T-helper 1 cell (primary cell): ENCODE measurements at places on chromosomes 12 and 14.

- DNase-seq = no peak
Observed at GRCh38 chr12:48198672-48198971, 4.5 kb downstream of the OR10AD1 start.

DNA sequence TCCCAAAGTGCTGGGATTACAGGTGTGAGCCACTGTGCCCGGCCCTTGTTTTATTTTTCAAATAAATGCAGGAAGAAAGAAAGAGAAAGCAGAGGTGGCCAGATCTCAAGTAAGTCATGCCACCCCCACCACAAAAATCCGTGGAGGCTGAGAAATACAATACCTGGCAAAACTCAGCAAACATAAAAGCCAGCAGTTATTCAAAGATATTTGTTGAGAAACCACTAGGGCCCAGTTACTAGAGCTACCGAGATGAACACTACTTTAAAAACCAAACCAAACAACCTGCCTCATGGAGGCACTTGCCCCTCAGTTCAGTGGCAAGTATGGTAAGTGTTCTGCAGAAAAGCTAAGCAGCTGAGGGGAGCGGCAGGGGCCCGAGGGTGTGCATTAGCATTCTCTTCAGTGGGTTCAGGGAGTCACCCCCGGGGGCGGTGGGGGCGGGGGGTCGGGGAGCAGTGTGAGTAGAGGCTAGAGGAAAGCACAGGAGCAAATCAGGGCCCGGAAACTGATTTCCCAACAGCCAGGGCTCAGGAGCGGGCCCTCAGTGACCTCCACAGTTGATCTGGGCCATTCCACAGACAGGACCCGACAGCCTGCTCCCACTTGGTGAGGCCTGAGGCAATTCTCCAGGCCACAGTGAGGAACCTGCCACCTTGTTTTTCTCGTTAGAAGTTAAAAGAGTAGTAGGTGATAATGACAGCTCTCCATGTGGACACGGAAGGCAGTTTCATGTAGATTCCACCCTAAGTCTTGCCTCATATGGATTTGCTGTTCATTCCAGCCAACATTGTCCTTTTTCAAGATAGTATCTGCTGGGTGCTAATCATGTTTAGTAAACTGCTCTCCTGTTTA lies 8.6 kb downstream of the EVL start:
- no peak for DNase-seq

DNA sequence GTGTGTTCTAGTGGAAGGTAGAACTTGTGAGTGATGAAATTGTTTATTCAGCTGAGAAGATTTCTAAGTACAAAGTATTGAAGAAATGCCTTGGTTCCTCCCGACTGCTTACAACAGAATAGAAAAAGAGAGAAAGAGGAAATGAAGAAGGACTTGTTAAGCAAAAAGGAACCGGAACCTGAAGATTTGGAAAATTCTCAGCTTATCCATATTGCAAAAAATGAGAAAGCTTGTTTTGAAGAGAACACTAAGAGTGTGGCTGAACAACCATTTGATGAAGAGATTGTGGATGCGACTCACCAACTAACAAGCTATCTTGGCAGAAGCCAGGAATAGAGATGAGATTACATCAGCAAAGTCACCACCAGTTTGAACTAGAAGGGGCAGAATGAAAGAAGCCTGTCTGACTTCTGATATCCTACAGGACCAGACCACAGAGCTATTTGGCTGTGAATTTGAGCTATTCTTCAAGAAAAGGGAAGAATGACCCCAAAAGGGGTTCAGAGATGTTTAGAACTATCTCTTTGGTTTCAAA lies 15.1 kb downstream of the NDUFA9 start:
- DNase-seq = no peak

DNA sequence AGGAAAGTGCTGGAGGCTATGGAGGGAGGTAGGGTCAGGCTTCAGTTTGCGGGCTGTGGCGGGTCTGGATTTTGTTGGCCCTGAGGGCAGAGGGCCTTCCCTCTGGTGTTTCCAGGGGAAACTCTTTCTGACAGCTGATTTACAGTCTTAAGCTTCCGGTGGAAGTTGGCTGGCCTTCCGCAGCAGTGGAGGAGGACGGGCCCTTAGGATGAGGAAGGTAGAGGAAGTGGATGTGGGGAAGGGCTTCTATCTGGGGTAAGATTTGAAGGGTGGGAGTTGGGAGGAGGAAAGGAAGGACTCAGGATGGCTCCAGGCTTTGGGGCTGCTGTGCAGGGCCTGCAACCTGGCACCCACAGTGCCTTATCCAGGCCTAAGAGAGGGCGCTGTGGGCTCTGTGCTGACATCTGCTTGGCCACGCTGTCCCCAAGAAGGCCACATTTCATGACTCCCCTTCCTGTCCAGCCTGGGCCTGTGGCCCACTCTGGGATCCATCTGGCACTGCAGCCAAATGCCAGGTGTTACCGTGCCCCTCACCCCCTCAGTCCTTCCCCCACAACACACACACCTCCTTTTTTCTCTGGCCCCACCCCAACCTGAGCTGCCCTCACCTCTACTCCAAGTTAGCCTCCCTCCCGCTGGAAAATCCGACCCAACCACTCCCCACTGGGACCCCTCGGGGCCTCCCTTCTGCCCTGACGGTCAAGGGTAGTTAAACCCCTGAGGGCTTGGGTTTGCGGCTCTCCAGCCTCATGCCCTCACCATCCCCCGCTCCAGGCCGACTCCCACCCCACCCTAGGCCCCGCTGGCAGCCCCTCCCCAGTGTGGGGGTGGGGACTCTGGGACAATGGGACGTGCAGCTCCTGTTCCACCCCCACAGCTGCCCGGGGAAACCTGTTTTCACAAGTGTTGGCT lies 7.7 kb upstream of the PPP1R13B start:
- DNase-seq = no peak

- no peak for DNase-seq
Observed at GRCh38 chr14:69263771-69264170, 3.8 kb downstream of the GALNT16 start.

DNA sequence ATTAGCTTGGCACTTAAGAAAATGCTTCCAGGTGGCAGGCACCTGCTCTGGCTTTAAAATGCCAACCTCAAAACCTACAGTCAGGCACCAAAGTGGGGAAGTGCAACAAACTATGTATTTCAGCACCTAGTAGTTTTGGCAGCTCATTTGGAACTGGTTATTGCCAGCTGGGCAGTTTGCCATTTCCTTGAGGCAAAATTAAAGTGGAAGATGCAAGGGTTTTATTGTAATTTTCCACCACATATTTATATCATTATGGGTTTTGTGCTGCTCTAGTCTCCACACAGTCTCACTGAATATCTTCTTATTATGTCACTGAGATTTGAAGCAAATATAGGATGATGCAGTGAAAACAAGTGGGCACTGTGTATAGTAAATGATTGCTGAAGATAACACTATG lies 117.0 kb downstream of the PRKD1 start:
- no peak for DNase-seq

- no peak for DNase-seq
Observed at GRCh38 chr12:89206390-89206789, 145.9 kb downstream of the DUSP6 start.

GRCh38 chr14:85529803-85530574 lies at the start of gene FLRT2:
TSS of gene FLRT2 (plus strand) at chr14:85530144. CDS start at chr14:85621515, 91,371 bp downstream.
- DNase-seq = no peak

- no peak for DNase-seq
Observed at GRCh38 chr12:53051881-53052412, 2.1 kb downstream of the TNS2 start.

- no peak for DNase-seq
Observed at GRCh38 chr14:26636561-26636960, 38.7 kb upstream of the NOVA1 start.

DNA sequence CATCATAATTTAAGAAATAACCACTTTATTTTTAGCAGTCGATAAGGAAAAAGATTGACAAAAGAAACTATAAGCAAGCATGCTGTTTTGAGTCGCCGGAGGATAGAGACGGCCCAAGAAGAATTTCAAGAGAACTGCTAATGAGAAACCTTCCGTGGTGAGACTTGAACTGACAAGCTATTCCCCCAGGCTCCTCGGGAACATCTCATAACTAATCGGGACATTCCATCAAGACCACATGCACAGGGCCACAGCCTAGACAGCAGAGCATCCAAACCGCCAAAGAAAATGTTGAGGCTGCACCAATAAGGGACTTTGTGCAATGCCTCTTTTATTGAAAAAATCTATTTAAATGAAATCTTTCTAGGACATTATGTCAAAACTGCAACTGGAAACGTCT lies 51.0 kb downstream of the YEATS4 start:
- DNase-seq = no peak

DNA sequence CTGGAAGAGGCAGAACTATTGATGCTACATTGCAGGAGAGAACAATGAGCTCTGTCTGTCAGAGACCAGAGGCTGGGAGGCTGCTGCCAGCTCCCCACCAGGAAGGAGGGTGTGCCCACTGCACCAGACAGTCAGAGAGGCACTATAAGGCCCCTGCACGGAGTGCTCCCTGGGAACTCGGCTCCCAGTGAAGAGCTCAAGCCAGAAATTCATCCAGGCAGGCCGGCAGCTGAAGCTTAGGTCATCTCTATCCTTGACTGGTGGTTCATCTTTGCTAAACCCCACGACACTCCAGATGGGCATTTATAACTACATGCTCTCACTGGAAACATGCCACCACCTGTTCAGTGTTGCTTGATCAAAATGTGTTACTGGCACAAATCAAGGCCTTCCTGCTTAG lies 65.1 kb upstream of the GPATCH2L start:
- no peak for DNase-seq

DNA sequence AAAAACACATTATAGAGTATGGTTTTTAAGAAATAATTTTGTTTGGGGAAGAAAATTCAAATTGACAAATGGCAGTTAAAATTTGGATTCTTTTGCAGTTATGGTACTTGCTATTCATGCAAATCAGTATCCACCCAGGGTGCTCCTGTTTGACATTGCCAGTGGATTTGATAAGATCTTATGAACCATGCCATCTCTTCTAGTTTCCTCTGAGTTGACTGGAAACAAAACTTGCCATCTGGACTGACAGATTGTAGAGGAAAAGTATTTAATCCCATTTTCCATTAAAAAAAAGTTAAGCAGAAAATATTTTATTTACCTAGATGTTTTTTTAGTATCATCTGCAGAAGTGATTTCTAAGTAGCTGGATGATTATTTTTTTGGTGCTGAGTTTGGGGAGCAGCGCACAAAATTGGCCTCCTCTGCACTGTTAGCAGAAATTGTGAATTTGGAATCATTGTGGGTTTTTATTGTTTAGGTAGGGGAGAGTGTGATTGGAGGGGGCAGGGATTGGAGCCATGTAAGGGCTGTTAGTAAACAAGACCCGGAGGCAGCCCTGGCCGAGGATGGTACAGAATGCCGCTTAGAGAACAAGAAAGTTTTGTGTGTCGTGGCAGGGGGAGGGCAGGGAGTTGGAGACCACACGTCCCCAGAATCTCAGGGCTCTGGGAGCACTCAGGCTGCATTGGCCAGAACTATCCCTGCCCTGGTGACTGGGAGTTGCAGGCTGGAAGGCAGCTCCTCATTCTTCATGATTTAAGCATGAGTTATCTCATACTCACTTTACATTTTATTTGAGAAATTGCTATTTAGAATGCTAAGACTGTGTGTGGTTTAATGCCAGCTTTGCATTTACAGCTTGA lies 56.6 kb downstream of the WDR20 start:
- DNase-seq = no peak

DNA sequence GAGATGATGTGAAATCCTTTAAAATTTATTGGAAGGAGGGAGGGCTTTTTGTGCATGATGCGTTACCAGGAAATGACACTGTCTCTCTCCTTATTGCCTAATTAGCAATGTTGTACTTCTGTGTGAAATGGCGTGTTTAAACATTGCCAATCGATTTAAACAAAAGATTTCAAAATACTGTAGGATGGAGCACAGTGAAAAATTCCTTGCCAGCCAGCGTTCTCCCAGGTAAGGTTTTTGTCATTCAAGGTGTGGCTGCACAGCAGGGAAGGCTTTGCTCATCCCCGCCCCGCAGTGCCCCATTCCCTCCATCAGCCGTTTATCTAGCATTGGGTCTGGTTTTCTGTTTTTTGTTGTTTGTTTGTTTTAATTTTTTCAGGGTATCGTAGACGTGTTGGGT lies 137.3 kb downstream of the CACNA1C start:
- DNase-seq = no peak

GRCh38 chr14:78627114-78627513 lies 456.9 kb downstream of the NRXN3 start:
- DNase-seq = no peak

- DNase-seq = peak; percentile 66
Observed at GRCh38 chr12:112978163-112979040, at the start of gene OAS2. TSS of gene OAS2 (plus strand) at chr12:112978519. CDS start at chr12:112978609, 90 bp downstream.

DNA sequence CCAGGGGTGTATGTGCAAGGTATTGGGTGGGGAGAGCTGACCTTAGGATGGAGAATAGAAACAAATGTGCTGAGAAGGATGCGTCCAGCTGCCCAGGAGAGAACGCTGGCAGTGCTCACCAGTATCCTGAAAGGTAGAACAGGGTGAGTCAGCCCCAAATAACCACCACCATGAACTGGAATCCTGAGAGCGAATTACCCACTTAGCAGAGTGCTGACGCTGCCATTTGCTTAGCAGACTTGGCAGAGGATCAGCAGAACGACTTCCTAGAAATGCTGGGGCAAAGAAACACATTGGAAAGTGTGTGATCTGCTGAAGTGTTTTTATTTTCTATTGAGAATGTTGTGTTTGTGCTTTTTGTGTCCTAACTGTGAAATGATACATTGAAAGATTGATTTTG lies 213.6 kb downstream of the ADGRD1 start:
- DNase-seq = no peak

DNA sequence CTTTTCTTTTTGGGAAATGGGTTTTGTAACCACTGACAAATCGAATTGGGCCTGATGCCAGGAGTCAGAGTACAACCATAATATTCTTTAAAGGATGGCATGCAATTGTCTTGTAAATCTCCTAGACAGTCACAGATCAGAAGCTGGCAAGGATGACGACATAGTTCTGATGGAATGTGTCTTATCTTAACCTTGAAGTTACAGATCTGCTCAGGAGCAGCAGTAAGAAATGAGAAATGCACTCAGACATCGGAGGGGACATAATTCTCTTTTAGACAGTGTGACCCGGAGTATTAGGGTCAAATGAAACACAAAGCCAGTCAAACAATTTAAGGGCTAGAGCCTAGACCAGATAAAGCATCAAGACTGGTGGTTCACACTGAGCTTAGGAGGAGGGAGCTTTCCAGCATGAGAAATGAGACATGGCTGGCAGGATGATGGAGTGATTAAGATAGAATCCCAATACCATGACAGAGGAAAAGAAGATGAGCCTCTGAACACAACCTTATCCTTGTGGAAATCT lies 17.5 kb downstream of the CBX5 start:
- DNase-seq = no peak

- no peak for DNase-seq
Observed at GRCh38 chr12:106417926-106418910, 60.7 kb downstream of the POLR3B start.

GRCh38 chr14:79064214-79064613 lies 894.0 kb downstream of the NRXN3 start:
- no peak for DNase-seq

DNA sequence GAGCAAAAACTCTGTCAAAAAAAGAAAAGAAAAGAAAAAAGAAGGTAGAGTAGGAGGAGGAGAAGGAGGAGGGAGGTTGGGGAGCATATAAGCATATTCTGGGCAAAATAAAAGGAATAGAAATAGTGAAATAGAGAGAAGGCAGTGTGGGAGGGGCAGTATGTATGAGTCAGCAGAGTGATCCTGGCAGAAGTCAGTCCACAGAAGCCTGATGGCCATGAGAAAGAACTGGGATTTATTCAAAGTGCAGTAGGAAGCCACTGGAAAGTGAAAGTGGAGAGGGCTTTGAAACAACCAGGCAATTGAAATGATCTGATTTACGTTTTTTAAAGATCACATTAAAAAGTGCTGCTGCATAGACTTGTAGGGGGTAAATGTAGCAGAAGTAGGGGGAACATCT lies 368.6 kb upstream of the USP15 start:
- no peak for DNase-seq
